ENCODE measurements at places on chromosomes 4 and X. TPM values are rescaled to one million over a fixed set of nuclear protein-coding genes. Genes with fewer than 3 reads are reported as not detected.

Gene SMPX
- not detected for total RNA-seq

DNA sequence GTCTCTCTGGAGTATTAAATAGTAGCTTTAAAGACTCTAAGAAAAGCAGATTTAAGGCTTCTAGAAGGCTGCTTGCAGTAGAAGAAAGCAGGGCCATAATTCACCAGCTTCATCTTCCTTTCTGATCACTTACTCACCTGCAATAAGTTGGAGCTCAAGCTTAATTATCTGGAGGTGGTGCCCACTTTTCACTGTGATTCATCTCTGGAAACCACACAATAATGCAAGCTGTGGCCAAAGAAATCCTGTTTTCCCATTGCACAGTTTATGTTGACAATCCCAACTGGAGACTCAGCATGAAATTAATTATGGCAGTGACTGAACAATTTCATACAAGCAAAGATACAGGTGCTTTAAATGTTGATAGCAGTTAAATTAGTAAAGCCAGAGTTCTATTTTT, 14.7 kb downstream of the CWH43 start:
- no peaks in the 10 kb centered on the region for H3K4me1 ChIP-seq
- H3K36me3 ChIP-seq: no peaks in the 10 kb centered on the region
- H3K27ac ChIP-seq: no peak overlapping the region

DNA sequence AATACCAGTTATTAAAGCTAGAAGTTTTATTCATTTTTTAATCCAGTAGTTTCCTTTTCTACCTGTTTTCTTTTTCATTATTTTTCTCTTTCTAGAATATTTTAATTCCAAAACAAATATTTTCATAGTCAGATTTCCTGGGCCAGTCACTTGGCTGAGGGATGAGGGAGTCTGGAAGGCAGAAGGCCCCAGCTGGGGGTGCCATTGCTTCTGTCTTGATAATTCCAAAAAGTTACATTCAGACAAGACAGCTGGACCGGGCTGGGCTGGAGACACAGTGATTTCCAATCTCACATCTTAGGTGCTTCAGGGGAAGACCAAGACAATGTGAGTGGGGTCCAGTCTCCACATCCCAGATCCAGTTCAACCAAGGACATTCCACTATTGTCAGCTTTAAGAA, 263.5 kb downstream of the TMA16 start:
- H3K4me3 ChIP-seq: no peak overlapping the region
- H3K27ac ChIP-seq: no peak overlapping the region
- H3K4me1 ChIP-seq: no peaks in the 10 kb centered on the region
- no peaks in the 10 kb centered on the region for H3K27me3 ChIP-seq
- no peaks in the 10 kb centered on the region for H3K36me3 ChIP-seq

Gene BGN
- total RNA-seq: 0.33 TPM

Gene LETM1
- 44.5 TPM for total RNA-seq

Gene GAB1
- total RNA-seq: 29.4 TPM

Gene MAOA
- 5.0 TPM for total RNA-seq

- no peaks in the 10 kb centered on the region for H3K4me1 ChIP-seq
- no peaks in the 10 kb centered on the region for H3K36me3 ChIP-seq
- DNase-seq: no peak
- H3K27me3 ChIP-seq: no peaks in the 10 kb centered on the region
Observed at GRCh38 chr4:68572653-68573170, 3.4 kb downstream of the UGT2B17 start.

Gene F8
- 15.2 TPM for total RNA-seq

Data from PC-9 (cell line).